Heart left ventricle (tissue), 16 donors: ENCODE measurements at places on chromosomes 2 and 18. TPM values are rescaled to one million over a fixed set of nuclear protein-coding genes. Genes with fewer than 3 reads are reported as not detected.

CRYBA2 gene
- not detected for polyA plus RNA-seq

MEX3C gene
- polyA plus RNA-seq = 13.0 TPM

GRCh38 chr2:192412394-192412793 is 217.7 kb upstream of the TMEFF2 start:
- no peak for DNase-seq

DNA sequence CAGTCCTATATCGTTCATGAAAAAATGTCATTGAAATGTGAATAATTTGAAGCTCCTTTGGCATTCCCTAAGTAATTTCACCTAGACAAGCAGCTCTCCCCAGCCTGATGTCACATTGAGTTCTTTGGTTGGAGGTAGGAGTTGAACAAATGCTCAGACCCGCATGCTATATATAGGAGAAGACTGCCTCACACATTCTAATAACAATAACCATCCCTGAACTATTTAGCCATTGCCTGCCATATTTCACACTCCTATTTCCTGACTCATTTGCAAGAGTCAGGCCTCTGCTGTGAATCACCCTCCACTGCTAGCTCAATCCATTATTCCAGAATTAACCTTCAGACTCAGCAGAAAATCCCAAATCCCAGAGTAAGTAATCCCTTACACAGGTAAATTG is 256.6 kb upstream of the ACVR2A start:
- DNase-seq = no peak

DNA sequence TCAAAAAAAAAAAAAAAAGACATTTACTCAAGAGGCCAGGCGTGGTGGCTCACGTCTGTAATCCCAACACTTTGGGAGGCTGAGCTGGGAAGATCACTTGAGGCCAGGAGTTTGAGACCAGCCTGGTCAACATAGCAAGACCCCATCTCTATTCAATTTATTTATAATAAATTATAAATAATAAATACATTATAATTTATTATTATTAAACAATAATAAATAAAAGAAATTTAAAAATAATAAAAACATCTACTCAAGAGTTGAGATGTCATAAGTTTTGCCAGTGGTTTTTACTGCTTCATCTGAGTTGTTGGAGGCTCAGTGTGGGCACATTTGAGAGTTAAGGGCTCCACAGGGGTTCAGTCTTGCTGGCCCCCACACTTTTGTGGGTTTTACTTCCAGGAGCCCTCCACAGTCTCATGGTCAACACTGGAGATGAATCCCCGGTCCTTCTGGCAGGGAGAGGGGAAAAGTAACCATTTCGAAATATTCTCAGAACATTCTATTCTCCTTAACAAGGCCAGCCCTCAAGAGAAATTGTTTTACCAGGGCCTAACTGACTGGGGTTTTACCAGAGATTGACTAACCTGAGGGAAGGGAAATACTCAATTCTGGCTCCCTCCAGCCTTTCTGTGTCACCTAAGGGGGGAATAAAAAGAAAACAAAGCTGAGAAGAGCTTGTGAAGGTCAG is 51.6 kb upstream of the NCOA1 start:
- no peak for DNase-seq

DNA sequence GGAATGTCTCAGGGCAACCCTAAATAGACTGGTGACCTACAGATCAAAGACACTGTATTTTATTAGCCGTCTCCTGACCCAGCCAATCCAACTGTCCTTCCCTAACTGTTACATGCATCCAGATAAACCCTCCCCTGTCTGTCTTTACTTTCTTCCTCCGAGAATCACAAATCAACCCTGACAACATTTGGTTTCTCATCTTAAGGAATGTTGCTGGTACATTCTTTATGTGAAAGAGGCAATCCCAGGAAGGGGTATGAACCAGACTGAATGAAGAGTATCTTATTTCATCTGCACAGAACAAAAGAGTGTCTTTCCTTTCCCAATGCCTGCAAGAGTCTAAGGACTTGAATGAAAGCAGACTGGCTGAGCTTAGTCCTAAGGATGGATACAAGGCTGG is 113.9 kb upstream of the LTBP1 start:
- DNase-seq = no peak

DNA sequence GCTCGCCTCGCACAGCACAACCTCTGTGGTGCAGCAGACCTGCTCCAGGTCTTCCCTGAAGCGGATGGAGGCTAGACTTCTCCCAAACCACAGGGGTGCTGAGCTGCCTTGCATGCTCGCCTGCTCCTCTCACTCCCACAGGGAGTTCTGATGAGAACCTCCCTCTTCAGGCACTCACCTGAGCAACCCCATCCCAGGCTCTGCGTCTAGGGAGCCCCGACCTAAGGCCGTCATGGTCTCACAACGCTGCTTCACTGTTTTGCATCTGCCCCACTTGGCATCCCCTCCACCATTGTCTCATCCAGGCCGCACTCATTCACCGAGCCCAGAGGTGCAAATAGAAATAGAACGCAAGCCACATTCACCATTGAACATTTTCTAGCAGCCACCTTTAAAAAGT is 24.6 kb upstream of the MC5R start:
- no peak for DNase-seq
